Activated CD8-positive, alpha-beta memory T cell treated with anti-CD3 and anti-CD28 coated beads for 4 hours (primary cell): ENCODE measurements at places on chromosomes 3 and 15.

GRCh38 chr15:26433818-26434217 is 339.0 kb downstream of the GABRB3 start:
- no peak for DNase-seq

DNA sequence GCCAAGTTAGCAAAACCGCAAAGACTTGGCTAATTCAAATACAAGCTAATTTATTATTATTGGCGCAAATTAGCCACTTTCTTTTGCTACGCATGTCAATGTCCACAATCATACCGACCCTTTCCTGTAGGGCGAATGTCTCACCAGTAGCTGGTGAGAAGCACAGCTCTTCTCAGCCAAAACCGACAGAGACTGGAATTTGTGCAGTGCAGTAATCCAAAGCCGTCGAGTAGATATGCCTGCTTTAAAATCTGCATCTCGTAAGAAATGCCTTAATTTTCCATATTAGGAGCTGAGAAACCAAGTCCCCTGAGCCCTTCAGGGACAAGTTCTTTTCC is 614 bp upstream of the MINDY2 start:
- DNase-seq, result no peak

DNA sequence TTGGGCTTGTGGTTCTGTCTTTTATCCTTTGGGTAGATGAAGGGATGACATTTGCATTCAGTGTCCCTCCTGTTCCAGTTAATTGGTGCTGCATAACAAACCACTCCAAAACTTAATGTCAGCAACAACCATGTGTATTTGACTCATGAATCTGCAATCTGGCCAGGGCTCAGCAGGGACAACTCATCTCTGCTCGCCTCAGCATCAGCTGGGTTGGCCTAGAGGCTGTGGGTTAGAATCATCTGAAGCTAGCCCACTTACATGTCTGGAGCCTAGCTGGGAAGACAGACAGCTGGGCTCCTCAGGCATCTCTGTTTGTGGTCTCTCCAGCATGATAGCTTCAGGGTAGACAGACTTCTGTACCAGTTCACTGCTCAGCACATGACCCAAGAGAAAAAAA is 92.0 kb downstream of the TMEM108 start:
- no peak for DNase-seq

- DNase-seq, result no peak
Measured at GRCh38 chr3:122986693-122987179, 40.8 kb downstream of the SEMA5B start.

DNA sequence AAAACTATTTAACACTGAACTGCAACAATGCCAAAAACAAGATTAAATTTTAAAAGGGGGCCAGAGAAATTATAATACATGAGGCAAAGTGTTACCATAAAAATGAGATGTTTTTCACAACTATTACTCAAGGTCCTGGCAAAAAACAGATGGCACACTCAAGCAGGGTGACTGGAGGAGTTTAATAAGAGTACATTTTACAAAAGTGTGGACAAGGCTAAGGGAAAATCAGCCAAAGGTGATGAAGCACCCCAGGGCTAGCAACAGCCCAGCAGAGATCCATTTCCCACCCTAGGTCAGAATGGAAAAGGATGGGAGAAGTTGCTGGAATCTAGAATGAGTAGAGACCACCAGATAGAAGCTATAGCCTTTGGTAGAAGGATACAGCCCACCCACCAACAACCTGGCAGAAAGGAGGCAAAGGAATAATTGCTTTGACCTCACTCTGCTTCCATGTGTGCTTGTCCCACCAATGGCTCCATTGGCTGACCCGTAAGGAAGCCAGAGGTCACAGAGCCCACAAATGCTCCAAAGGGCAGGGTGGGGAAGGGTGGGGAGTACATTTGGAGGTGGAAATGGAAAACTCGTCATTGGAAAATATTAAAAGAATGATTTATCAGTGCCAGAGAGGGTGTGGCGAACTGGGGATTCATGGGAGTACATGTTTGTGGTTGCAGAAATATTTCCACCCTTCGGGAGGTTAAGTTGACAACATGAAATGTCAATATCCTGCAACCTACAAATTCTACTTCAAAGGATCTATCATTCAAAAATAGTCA is 161.0 kb upstream of the UBE2E2 start:
- no peak for DNase-seq

- DNase-seq, result no peak
Measured at GRCh38 chr3:182812123-182812522, 18.8 kb downstream of the ATP11B start.

DNA sequence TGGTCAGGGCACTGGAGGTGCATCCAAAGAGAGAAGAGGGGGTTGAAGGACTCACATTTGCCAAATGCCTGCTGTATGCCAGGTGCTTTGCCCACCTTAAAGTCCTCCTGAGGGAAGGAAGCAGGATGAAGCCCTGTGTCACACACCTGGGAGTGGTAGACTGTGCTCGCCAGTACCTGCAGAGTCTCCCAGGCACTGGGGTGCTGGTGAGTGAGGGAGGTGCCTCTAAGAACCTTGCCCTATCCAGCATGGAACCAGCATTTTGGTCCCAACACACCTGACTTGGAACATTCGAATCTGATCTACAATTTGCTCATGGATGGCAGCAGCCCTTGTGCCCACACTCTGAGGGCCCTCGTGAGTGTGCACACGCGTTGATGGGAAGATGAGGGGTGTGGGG is 76.7 kb downstream of the SEC22A start:
- no peak for DNase-seq

DNA sequence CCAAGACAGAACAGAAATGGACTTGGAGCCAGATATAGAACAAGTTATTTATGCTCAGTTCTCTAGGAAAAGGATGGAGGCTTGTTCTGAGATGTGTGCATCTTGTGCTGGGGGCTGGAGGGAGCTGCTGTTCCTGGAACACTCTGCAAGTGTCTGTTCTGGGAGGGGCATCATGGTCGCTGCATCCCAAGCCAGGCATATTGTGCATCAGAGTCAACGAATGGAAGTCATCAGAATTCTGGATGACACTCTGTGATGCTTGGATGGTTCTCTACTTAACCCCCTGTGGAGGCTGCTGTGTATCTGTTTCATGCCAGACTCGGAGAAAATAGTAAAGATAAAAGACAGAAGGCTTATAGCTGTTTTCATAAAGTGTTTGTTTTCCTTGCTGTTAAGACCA is 34.7 kb downstream of the RPL22L1 start:
- no peak for DNase-seq

- no peak for DNase-seq
Measured at GRCh38 chr3:87069971-87070370, 79.0 kb upstream of the VGLL3 start.

GRCh38 chr3:126378341-126378751 is 16.4 kb upstream of the CFAP100 start:
- DNase-seq, result no peak

DNA sequence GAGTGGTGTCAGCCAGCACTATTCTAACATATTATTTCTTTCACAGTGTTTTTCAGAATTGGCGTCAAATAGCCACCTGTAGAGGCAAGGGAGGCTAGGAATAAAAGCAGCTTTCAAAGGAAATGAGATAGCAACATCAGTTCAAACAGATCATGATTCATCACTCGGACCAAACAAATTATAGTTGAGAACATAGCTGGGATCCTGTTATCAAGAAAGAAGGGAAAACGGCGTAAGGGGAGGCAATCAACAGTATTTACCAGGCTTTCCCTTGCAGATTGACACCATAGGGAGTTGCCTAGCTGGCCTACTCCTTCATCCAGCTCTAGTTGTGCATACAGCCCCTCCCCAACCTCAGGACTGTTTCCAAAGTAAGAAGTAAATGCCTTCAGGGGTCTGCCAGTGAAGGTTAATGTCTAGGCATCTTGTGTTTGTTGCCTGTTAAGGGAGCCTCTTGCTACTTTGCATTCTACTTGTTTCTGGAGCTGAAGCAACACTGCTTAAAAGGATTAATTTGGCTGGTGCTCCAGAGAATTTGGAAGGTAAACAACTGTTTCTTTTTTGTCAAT is 286.5 kb downstream of the NSUN3 start:
- DNase-seq, result no peak

GRCh38 chr3:72114773-72115172 is 329.8 kb upstream of the PROK2 start:
- DNase-seq, result no peak

GRCh38 chr3:97942801-97943546 is 29.3 kb downstream of the RIOX2 start:
- DNase-seq, result no peak

DNA sequence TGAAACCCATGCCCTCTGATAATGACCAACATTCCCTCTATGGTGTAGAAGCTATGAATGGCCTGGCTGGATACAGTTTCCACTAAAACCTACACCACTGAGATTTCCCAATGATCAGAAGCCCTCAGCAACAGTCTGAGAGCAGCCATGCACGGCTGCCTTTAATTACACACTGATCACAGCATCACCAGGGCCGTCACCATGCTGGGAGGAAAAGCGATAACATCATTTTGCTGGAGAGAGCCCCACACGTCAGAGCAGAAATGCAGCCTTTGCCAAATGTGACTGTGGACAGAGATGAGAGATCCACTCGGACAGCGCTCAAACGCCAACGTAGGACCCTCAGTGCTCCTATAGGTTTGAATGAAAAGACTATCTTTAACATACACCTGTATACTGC is 135.0 kb downstream of the XXYLT1 start:
- DNase-seq, result no peak

DNA sequence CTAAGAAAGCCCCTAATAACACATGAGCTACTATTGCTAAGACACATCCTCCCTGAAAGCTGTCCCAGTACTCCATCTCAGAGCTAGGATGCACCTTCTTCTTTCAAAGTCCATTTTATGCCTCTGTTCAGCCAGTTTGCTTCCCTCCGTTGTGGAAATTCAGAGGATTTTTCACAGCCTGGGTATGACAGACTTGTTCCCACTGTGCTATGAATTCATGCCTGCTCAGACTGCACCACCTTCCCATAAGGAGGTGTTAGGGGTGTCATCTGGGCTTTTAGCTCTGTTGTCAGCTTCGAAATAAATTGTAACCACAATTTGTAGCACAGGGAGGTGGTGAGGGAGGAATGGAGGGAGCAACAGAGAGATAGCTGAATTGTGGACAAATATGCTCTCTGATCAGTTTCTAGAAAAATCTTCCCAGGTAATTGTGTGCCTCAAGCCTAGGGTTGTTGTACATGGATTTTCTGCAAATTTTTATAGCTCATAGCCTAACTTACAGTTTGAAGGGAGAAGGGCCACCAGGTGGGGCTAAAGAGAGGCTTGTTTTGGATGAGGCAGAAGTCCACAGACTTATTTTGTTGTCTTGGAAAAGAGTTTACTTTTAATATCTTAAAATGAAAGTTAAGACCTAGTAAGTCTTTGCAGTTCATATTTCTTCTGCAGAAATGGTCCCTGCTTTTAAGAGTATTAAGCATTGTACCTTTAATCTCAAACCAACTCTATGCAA is 462.0 kb downstream of the PDCD6IP start:
- DNase-seq, result no peak

- peak; percentile 38 for DNase-seq
Measured at GRCh38 chr3:8970971-8971589, 7.8 kb upstream of the RAD18 start.

DNA sequence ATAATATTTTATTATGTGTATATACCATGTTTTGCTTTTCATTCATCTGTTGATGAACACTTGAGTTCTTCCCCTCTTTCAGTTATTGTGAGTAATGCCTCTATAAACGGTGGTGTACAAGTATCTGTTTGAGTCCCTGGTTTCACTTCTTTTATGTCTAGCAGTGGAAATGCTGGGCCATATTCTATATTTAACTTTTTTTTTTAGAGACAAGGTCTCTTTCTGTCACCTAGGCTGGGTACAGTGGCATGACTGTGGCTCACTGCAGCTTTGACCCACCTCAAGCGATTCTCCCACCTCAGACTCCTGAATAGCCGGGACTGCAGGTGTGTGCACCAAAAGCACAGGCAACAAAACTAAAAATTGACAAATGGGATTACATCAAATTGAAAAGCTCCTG is 19.9 kb downstream of the GOLM2 start:
- no peak for DNase-seq

DNA sequence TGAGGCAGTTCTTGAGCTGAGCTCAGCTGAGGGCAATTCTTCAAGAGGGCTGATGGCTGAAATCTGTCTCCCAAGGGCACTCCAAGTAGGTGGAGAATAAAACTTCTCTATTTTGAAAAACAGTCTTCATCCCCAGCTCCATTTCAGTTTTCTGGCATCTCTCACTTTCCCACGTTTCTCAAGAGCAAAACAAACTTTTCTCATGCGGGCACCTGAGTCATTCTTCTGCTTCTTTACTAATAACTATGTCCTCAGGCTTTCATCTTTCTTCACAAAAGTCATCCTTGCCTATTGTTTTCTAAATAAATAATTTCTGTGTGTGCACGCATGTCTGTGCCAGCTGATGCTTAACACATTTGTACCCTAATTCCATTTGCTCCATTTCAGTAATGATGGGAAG is 96.1 kb upstream of the NUDT16 start:
- no peak for DNase-seq

- no peak for DNase-seq
Measured at GRCh38 chr15:61299075-61299763, 70.1 kb upstream of the RORA start.

DNA sequence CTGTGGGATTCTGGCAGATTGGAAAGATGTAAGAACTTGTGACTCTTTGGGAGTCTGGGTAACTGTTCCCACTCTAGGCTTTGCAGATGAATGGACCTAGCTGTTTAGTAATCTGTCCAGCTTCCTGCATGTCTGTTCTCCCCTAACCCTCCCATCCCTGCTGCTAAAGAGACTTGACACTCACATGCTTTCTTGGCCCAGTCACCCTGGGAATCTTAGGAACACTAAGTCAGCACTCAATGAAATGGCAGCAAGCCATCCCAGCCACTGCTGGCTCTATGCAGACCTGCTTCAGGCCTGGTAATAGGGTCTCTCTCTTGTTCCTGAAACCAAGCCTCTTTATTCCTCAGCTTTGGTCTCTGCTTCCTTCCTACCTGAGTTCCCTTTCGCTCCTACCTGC is 63.7 kb upstream of the THSD4 start:
- DNase-seq, result no peak

- no peak for DNase-seq
Measured at GRCh38 chr3:194367992-194368841, 1.3 kb downstream of the LRRC15 start.

- DNase-seq, result no peak
Measured at GRCh38 chr3:23438657-23439056, 235.5 kb downstream of the UBE2E2 start.

GRCh38 chr3:47079432-47079831 is 84.5 kb downstream of the SETD2 start:
- no peak for DNase-seq

DNA sequence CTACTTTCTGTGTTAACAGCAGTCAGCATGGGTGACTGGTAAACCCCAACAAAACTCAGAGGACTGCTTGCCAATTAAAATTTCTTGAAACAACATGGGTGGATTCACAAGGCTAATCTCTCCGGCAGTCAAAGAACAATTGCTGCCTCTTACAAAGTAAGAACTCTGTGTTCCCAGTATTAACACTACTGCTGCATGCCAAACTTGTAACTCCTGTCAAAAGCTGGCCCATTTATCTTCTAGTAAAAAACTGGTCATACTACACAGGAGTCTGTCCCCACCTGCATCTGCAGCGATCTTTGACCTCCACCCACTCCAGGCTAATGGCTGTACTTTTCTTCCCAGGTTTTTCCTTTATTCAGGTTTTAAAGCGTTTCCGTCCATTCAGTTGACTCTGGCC is 8.7 kb upstream of the ZNF589 start:
- no peak for DNase-seq

GRCh38 chr3:45765266-45765851 is 31.0 kb downstream of the SLC6A20 start:
- DNase-seq, result no peak

GRCh38 chr15:53072077-53072476 is 281.9 kb upstream of the ONECUT1 start:
- no peak for DNase-seq
